ENCODE measurements at places on chromosomes 1 and 21.

GRCh38 chr1:8889925-8890785 is 11.7 kb upstream of the ENO1 start:
- DNase-seq, result no peak

DNA sequence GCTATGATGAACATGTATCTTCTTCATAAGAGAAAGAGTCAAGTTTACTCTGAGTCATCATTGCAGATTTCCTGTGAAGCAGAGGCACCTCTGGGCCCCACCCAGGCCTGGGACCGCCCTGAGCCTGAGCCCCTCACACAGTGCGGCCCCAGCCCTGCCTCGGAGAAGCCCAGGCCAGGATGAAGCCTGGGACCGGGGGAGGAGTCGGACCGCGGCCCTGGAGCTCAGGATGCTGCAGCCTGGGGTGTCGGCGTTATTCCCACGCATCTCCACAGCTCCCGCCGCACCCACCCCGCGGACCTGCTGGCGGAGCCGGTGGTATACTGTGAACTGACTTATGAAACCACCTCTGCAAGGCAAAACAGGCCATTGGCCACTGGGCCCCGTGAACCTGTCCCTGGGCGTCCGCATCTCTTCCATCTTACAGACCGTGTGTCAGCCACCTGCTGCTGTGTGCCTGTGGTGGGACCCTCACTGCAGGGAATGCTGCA is 2.4 kb upstream of the COL6A1 start:
- DNase-seq, result no peak

GRCh38 chr1:1337793-1338147 is 6.7 kb downstream of the TAS1R3 start:
- peak; percentile 29 for DNase-seq

GRCh38 chr1:199766218-199766792 is 261.2 kb upstream of the NR5A2 start:
- DNase-seq, result no peak

GRCh38 chr1:205985330-205986005 is 17.7 kb downstream of the RAB7B start:
- no peak for DNase-seq

DNA sequence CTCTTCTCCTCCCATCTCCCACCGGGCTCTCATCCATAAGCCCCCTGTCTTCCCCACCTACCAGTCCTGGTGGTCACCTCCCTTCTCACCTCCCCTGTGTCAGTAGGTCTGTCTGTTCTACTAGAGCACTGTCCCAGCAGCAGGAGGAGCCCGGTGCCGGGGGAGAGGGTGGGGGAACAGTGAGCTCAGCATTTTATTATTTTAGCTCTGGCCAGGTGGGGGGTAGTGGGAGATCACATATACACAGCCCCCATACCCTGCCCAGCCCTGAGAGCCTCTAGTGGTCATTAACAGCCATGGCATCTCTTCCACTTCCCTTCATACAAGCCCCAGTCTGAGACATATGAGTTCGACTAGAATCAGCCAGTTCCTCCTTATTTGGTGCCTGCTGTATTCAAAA is at the start of gene TMOD4:
TMOD4 (minus strand) TSS at position 119 of the 400 bp plus-strand sequence. CDS start 1,106 bp downstream, outside the sequence.
- DNase-seq, result peak; percentile 42

- no peak for DNase-seq
These were observed 4.8 kb downstream of the IL10RB start for GRCh38 chr21:33270986-33271385.

- DNase-seq, result no peak
These were observed 14.5 kb upstream of the CDC42 start for GRCh38 chr1:22038036-22038435.

- DNase-seq, result peak; percentile 37
These were observed 686 bp upstream of the ZNF281 start for GRCh38 chr1:200410566-200410878.

DNA sequence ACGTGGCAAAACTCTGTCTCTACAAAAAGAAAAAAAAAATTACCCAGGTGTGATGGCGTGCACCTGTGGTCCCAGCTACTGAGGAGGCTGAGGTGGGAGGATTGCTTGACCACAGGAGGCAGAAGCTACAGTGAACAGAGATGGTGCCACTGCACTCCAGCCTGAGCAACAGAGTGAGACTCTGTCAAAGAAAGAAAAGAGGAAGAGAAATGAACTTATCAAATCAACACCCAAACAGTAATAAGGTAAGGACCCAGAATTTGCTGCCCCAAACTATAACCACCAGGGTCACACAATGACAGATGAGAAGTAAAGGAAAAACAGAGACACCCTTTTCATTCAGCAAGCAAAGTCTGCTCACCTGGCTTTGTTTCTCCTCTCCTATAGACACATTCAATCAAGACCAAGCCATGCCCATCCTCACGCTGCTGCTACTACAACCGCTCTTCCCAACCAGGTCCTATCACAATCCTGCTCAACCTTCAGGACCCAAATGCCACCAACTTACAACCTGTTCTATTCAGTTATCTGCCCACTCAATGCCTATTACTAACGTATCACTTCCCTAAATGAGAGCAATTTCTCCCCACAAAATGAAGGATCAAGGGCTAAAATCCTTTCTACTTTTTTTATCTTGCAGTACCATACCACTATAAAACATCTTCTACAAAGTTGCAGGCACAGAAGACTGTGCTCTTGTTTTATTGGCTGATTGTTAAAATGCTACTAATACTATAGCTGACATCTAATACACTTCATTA is 183.5 kb downstream of the RERE start:
- DNase-seq, result no peak

DNA sequence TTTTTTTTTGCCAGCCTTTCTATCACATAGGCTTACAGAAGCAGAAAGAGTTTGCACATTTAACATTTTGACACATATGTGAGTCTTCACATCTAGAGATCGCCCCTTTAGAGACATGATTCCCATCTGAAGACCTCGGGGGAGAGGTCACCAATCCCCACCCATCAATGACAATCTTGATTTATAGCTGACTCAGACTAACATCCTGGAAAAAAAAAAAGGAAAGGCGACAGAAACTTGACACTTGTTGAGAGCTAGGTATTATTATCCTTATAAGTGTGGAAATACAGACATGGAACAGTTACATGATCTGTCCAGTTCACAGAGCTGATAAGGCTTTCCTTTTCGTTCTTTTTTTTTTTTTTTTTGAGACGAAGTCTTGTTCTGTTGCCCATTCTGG is 28.0 kb upstream of the NID1 start:
- DNase-seq, result no peak

All from erythroblast (primary cell).